ENCODE measurements at places on chromosomes 1 and 21. TPM values are rescaled to one million over a fixed set of nuclear protein-coding genes. Genes with fewer than 3 reads are reported as not detected.

GRCh38 chr1:154749078-154749760 lies 120.9 kb downstream of the KCNN3 start:
- peaks cover 6% of the 10 kb centered on the region for H3K4me1 ChIP-seq
- no peak overlapping the region for H3K4me3 ChIP-seq
- H3K36me3 ChIP-seq, result no peaks in the 10 kb centered on the region
- DNase-seq, result no peak
- no peaks in the 10 kb centered on the region for H3K27me3 ChIP-seq
- H3K27ac ChIP-seq, result no peak overlapping the region

DNA sequence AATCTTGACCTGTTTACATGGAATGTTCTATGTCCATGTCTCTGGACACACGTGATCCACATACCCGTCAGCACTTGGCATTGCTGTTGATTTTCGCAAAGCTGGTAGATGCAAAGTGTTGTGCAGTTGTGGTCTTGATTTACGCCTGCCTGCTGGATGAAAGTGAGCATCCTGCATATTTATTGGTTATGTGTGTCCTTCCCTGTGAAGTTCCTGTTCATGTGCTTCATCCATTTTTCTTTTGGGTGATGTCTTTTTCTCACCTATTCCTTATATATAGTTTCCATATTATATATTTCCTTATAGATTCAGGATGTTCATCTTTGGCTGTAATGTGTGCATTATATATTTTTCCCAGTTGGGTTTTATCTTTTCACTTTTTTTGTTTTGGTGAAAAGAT lies 6.5 kb downstream of the AGPAT3 start:
- no peak overlapping the region for H3K27ac ChIP-seq
- no peaks in the 10 kb centered on the region for H3K4me1 ChIP-seq
- no peak for DNase-seq
- H3K36me3 ChIP-seq, result 0 out of 3 replicates have a peak, but pooled peaks cover 2% of the 10 kb centered on the region

- DNase-seq, result no peak
- H3K4me3 ChIP-seq, result no peak overlapping the region
- H3K27ac ChIP-seq, result no peak overlapping the region
- peaks cover 1% of the 10 kb centered on the region for H3K36me3 ChIP-seq
- H3K4me1 ChIP-seq, result no peaks in the 10 kb centered on the region
Measured at GRCh38 chr1:187588917-187589316, 760.2 kb downstream of the PLA2G4A start.

- no peaks in the 10 kb centered on the region for H3K36me3 ChIP-seq
- H3K4me1 ChIP-seq, result peaks cover 3% of the 10 kb centered on the region
- H3K27me3 ChIP-seq, result no peaks in the 10 kb centered on the region
Measured at GRCh38 chr1:167126811-167127210, 32.9 kb downstream of the STYXL2 start.

DNA sequence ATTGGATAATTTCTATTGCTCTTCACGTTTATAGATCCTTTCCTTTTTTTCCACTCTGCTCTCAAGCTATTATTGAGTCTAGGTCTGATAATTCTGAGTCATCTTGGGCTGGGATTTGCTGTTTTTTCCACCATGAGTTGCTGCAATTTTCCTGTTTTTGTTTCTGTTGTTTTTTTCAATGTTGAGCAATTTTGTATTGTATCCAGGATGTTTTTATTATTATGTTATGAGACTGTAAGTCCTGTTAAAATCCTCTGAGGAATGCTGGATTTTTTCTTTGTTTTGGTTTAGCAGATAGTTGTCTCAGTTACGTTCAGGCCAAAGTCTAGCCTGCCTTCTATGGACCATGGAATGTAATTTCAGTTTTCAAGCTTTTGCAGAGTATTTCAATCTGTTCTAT lies 13.0 kb upstream of the SLC35A3 start:
- no peak overlapping the region for H3K27ac ChIP-seq
- H3K4me3 ChIP-seq, result no peak overlapping the region
- no peaks in the 10 kb centered on the region for H3K27me3 ChIP-seq

CATSPERE gene
- total RNA-seq, result 0.31 TPM
